ENCODE measurements at places on chromosomes 3 and 15. TPM values are rescaled to one million over a fixed set of nuclear protein-coding genes. Genes with fewer than 3 reads are reported as not detected.

Gene CHRNA7
- 1.2 TPM for total RNA-seq

Gene FGF12
- total RNA-seq, result 340 TPM

Gene MRPS22
- total RNA-seq, result 87.3 TPM

Gene WDR93
- not detected for total RNA-seq

Gene GOLGA6L26
- total RNA-seq, result not detected

Gene GJD2
- total RNA-seq, result not detected

Gene GOLGA8S
- total RNA-seq, result 0.30 TPM

GRCh38 chr3:149534671-149535332 lies 60.3 kb downstream of the TM4SF4 start:
- DNase-seq, result no peak

- no peak for DNase-seq
Observed at GRCh38 chr3:102480139-102480538, 45.3 kb downstream of the ZPLD1 start.

GRCh38 chr15:52180196-52180835 lies 10.9 kb downstream of the GNB5 start:
- no peak for DNase-seq

DNA sequence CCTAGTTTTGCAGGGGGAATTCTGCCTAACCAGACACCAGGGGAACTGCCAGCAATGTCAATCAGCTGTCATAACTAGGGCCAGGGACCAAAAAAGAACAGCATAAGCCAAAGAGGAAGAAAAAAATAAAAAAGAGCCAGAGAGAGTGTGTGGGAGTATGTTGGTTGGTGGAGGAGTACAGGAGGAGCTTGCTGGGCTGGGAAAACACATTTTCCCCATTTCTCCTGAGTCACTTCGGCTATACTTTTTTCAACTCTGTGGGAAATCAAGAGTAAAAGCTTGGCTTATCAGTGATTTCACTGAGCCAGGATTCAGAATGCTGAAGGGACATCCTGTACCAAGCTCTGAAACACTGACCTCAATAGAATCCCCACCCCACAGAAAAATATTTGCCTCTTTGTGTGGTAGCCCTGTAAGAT lies 144.7 kb upstream of the DPH6 start:
- DNase-seq, result no peak

DNA sequence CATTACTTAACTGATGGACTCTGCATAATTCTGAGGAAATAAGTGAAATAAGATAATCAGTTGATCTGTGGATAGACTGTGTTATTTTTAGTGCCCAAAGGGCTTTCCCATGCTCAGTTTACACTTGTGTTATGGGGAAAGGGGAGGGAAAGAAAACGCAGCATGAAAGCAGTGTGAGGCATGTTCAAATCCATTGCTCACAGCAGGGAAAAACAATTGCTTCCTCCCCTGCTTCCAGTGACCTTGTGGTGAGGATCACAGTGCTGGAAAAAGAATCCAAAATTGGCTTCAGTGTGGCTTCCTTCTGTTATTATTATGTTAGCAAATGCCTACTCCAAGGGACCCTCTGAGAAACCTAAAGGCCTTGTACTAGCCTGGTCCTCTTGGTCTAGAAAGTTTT lies 285.1 kb upstream of the CDIN1 start:
- no peak for DNase-seq

- DNase-seq, result no peak
Observed at GRCh38 chr3:117455782-117456181, 746.2 kb downstream of the TUSC7 start.

DNA sequence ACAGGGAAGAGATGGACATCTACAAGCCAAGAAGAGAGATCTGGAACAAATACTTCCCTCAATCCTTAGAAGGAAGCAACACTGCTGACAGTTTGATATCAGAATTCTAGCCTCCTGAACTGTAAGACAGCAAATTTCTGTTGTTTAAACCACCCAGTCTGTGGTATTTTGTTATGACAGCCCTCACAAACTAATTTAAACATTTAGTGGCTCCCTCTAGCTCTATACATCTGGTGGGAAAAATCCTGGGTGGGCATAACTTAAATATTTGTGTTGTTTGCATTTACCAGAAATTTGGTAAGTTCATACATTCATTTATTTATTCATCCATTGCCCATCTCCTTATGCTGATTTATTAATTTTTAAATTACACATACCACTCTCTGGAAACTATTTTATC lies 62.5 kb upstream of the GSK3B start:
- DNase-seq, result no peak

GRCh38 chr3:170331143-170331542 lies 26.4 kb upstream of the SKIL start:
- DNase-seq, result no peak

DNA sequence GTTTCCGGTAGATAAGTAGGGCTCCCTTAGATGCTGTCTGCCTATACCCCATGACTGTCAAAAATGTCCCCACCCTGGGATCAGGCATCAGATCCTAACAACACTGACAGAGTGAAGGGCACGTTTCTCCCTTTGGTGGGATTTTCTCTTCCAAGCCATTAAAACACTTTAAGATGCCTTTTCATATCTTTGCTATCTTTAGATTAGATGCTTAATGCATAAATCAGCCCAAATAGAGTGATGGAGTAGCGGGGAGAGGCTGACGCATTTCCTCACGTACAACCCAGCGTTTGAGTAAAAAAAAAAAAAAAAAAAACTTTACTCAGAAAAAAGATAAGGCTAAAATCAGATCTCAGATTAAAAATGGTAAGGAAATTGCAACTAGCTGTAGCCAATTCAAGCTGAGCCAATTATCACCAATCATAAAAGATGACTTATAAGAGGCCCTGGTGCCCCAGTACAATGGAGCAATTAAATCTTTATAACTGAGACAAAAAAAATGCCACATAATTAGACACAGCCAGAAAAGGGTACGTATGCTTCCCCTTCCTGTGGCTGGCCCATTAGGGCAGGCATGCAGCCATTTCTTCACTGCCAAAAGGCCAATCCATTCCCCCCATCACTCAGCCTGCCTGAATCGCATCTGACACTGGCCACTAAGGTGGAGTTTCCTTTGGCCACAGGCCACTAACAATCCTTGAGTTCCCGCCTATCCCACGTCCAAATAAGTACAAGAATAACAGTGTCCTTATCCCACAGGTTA lies 45.0 kb downstream of the RFTN1 start:
- no peak for DNase-seq

- peak; percentile 70 for DNase-seq
Observed at GRCh38 chr3:23806534-23807423, 1.0 kb downstream of the UBE2E1 start.

- DNase-seq, result no peak
Observed at GRCh38 chr15:99718421-99718820, 14.8 kb downstream of the LYSMD4 start.

DNA sequence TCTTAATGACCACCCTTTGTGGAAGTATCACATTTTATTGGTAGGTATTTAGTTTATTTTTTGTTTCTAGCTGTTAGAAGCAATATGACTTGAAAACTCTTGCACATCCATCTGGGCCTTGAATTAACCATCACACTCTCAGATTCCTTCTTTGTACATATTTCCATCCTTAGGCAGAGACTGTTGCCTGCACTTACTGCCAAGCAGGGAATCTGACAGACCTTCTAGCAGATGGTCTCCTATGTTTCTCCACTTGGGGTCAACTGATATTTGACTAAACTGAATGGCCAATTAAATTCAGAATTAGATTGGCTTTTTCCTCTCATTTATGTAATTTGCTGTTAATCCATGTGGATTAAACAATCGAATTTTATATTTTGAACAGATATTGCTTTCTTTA lies 324.9 kb upstream of the TGFBR2 start:
- DNase-seq, result no peak

GRCh38 chr3:19934098-19934566 lies at the start of gene EFHB:
Gene EFHB, minus strand, starts transcription at chr3:19934217. Its CDS starts 199 bp downstream, at chr3:19934018.
- DNase-seq, result no peak

GRCh38 chr3:102745881-102746280 lies 311.1 kb downstream of the ZPLD1 start:
- no peak for DNase-seq

DNA sequence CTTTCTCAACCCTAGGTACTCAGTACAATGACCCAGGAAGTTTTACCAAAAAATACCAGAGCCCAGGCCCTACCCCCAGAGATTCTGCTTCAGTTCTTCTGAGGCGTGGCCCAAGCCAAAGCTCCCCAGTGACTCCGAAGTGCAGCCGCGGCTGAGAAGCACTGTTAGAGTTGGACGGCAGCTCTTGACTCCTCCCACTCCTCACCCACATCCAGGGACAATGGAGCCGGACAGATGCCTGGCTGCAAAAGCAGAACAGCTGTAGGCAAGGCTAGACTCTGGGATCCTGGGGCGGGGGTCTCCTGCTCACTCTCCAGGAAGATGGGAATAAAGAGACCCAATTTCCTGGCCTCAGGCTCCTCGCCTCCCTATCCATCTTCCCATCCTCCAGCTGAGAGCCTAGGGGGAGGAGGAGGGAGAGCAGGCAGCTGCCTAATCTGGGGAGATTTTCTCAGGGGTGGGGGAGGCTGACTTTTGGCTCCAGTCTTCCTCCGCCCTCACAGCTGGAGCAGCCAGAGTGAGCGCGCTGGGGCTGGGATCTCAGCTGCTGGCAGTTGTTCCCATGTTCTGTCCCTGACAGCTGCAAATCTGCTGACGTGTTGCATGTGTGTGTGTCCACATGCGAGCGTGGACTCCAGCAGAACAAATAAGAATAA lies 223.8 kb downstream of the OPA1 start:
- DNase-seq, result peak; percentile 86

- no peak for DNase-seq
Observed at GRCh38 chr15:39135989-39136388, 444.9 kb upstream of the THBS1 start.

DNA sequence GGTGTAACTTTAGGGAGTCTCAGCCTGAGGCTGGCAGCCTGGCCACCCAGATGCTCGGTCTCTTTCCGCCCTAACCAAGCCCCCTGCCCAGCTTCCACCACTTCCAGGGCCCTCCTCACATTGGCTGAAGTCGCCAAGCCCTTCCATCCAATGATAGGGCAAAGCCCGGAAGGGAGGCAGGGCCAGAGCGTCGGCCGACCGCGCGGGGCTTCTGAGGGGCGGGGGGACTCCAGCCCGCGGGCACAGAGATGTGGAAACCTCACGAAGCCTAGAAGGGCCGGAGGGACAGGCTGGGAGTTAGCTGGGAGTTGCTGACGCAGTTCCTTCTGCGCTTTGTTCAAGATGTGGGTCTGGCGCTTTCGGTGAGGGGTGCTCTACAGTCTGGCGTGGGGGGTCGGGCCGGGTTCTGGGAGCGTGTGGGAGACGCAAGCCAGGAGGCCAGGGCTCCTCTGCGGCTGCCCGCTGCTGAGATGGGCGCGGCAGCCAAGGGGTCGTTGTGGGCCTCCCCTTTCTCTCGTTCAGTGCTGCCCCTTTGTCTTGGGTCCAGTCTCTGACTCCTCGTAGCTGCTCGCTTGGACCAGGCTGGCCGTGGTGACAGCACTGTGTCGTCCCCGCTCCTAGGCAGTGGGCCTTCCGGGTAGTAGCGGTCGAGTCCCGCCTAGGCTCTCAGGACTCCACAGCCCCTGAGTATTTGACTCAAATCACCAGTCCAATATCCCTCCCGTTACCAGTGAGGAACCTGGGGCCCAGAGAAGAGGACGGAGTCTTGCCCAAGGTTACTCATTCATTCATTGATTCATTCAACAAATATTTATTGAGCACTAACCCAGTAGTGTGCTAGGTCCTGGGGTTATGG lies at the start of gene ZNF660:
ZNF660 (plus strand) TSS at position 319 of the 856 bp plus-strand sequence. CDS start 9,230 bp downstream, outside the sequence.
- DNase-seq, result peak; percentile 70

- DNase-seq, result no peak
Observed at GRCh38 chr3:106376016-106376570, 507.3 kb upstream of the CBLB start.
